CD8-positive, alpha-beta T cell (primary cell): ENCODE measurements at places on chromosomes 3 and 15. TPM values are rescaled to one million over a fixed set of nuclear protein-coding genes. Genes with fewer than 3 reads are reported as not detected.
A peak's percentile ranks its signal among the peaks of the same experiment; 100 is the strongest.

DNA sequence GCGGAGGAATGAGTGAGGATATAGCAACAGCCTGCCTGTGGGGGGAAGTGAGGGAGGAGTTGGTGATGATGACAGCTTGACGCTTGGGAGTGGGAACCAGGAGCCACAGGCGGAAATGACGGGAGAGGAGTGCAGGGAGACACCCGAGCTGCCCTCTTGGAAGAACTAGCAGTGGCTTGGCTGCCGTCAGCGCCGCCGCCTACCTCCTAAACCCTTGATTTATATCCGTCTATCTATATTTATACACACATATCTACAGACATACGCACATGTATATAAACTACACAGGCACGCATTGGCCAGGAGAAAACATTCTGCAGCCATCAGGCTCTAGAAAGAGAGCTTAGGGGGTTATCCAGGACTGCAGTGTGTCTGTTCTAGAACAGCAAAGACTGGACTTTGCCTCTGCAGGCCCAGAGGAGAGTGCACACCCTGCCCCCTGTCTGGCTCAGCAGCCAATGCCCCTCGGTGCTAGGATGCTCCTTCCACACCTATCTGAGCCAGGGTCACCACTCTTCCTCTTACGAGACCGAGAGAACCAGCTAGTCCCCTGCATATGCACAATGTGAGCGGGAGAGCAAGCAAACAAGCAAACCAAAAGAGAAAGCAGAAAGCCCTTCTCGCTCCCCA lies 45.3 kb upstream of the MAGEF1 start:
- no peak for DNase-seq

DNA sequence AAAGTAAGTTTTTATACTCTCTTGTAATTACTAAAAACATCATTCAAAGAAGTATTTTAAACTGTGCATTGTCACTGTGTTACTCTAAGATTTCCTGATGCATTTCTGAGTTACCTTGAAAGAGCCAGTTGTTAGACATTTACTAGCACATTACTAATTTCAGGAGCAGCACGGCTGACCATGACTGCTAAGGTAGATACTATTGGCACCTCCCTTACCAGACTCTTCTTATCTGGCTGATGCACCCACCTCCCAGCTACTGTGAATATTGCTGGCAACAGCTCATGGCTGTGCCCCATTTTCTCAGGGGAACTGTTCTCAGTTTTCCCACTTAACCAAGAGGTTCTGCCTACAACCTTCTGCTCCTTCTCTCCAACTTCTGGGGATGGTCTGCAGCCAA lies 29.4 kb downstream of the COL6A5 start:
- DNase-seq = no peak

DNA sequence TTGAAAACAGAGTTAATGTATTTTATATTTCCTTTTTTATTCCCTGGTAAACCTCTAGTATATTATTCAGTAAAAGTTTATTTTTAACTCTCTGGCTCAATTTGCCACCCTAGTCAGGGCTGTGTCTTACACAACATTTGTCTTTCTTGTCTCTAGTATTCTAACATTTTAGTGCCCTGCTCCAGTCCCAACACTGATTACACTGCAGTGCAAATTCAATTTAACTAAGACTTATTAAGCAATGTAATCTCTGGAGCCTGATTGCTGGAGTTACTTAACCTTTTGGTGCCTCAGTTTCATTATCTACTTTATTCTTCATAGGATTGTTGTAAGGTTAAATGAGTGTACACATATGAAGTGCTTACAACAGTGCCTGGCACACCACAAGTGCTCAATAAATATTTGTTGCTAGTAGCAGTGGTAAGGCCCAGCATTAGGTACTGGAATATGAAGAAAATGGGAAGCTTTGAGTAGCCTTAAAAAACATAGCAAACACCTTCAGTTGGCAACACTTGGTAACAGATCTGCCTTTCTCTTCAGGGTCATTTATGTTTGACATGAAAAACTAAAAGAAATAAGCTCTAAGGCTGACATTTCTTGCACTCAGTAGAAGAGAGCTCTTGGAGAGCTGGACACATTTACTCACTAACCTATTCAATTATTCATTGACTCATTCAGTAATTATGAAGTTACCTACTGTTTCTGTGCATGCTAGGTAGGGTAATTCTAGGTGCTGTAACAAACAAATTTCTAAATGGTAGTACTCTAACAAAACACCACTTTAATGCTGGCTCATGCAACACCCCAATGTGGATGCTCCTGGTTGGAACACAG lies 364.5 kb upstream of the EPHA3 start:
- no peak for DNase-seq

DNA sequence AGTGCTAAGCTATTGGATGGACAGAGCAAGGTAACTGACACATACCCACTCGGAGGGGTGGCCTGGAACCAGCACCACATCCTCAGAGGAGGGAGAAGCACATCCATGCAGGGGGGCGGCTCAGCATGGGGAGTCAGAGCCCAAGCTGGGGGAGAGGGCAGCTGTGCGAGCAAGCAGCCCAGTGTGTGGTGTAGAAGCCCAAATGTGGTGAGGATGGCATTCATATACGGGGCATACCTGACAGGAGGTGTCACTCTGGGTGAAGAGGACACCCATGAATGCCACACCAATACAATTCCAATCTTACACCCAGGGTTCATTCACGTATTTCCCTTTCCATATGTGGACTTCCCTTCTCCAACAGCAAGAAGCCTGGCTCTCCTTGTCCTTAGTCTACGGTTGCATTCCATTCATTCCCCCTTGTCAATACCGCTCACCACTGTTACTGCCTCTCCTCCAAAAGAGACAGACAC lies 58.7 kb upstream of the ACAN start:
- DNase-seq = no peak

C3orf85 gene
- not detected for total RNA-seq

UBA3 gene
- total RNA-seq = 35.0 TPM

TMIE gene
- total RNA-seq = 0.19 TPM

GRCh38 chr3:42591811-42592210 lies 1.2 kb downstream of the SS18L2 start:
- DNase-seq = no peak

GRCh38 chr3:89246326-89246725 lies 138.9 kb downstream of the EPHA3 start:
- DNase-seq = no peak

CD96 gene
- total RNA-seq = 219 TPM

GRCh38 chr3:35383216-35383615 lies 256.1 kb upstream of the ARPP21 start:
- no peak for DNase-seq

DNA sequence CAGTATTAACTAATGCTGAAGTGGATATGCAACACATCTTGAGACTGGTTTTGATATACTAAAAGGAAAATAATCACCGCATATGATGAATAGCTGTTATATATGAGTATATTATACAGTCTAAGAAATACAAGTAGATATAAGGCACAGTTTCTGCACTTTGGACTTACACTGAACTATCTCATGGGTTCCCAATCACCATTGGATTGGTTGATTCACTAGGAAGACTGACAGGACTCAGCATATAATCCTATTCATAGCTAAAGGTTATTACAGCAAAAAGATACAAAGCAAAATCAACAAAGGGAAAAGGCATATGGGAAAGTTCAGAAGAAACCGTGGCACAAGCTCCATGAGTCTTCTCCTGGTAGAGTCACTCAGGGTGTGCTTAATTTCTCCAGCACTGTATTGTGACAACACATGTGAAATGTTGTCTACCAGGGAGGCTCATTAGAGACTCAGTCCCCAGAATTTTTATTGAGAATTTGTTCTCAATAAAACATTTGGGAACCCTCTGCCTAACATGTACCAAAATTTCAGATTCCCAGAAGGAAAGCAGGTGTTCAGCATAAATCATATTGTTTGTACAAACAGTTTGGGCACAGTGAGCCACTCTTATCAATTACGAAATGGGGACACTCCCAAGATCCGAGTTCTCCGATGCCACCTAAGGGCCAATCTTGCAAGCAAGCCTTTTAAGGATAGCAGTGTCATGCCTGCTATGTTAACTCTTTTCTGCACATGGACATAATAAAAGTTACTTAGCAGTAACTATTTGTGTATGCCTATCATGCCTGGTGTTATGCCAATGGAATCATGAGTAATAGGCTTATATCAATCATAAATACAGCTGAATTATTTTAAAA lies 26.8 kb downstream of the CMC1 start:
- DNase-seq = no peak

- DNase-seq = no peak
These were observed 13.6 kb upstream of the RNU6-1 start for GRCh38 chr15:67853454-67853853.

TPM1 gene
- 8.6 TPM for total RNA-seq

- no peak for DNase-seq
These were observed 9.8 kb upstream of the RPP14 start for GRCh38 chr3:58296269-58296668.

GRCh38 chr15:63889831-63890230 lies 56.1 kb upstream of the HERC1 start:
- no peak for DNase-seq

- peak; percentile 32 for DNase-seq
These were observed at the start of gene NUP210 for GRCh38 chr3:13420045-13420830. TSS of gene NUP210 (minus strand) at chr3:13420322. CDS start at chr3:13420226, 96 bp downstream.

DNA sequence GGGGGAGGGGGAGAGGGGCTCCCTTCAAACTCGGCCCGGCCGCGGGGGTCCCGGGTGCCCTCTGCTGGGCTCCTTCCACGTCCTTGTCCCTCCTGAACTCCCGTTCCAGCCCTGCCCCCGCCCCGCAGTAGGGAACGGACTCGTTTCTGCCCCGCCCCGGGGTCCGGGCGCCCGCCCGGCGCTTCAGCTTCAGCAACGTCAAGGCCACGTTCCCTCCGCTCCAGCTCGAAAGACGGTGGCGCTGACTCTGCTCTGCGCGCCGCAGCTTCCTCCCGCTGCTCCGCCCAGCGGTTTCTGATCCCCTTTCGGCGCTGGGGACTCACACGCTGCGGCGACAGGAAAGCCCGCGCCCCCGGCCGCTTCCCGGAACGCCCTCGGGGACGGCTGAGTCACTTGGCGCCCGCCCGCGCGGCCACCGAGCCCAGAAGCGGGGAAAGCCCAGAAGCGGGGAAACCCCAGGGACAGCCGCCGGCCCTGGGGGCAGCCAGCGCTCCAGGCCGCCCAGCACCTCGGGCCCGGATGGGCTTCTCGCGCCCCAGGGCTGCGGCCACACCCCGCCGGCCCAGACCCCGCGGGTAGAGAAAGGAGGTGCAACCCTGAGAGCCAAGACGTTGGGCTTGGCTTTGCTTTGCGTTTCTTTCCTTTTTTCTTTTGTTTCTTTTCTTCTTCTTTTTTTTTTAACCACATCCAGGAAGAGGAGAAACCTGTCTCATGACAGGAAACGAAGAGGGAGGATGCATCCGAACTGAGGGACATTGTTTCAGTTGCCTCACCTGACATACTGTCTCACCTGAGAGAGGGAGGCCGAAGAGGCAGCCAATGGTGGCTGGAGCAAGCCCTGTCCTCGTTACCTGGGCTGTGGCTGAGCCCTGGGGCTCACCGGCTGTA lies 28.9 kb downstream of the ARHGAP31 start:
- DNase-seq = peak; percentile 76

- no peak for DNase-seq
These were observed 48.4 kb downstream of the DTWD1 start for GRCh38 chr15:49669288-49669687.

GRCh38 chr3:16122661-16123060 lies 51.8 kb upstream of the GALNT15 start:
- no peak for DNase-seq

GRCh38 chr3:59135096-59135495 lies 85.3 kb upstream of the CFAP20DC start:
- DNase-seq = no peak
